ENCODE measurements at places on chromosomes 2 and 18. TPM values are rescaled to one million over a fixed set of nuclear protein-coding genes. Genes with fewer than 3 reads are reported as not detected.

PTMA gene
- total RNA-seq, result 536 TPM

POTEJ gene
- not detected for total RNA-seq

ACMSD gene
- total RNA-seq, result not detected

DPP4 gene
- total RNA-seq, result 15.5 TPM

DPP10 gene
- total RNA-seq, result not detected

LINC00305 gene
- total RNA-seq, result not detected

NGEF gene
- total RNA-seq, result 4.9 TPM

SALL3 gene
- total RNA-seq, result 7.4 TPM

HOXD11 gene
- total RNA-seq, result 19.4 TPM

UGT1A10 gene
- not detected for total RNA-seq

RUFY4 gene
- total RNA-seq, result not detected

NMUR1 gene
- not detected for total RNA-seq

MAPK4 gene
- 2.2 TPM for total RNA-seq

CDH7 gene
- not detected for total RNA-seq

CYB5A gene
- 88.6 TPM for total RNA-seq

WDCP gene
- 5.2 TPM for total RNA-seq

PTPRN gene
- total RNA-seq, result 7.6 TPM

G6PC2 gene
- total RNA-seq, result not detected

ANKRD62 gene
- 1.2 TPM for total RNA-seq

SERPINB10 gene
- total RNA-seq, result 0.98 TPM

SLC14A1 gene
- total RNA-seq, result 3.4 TPM

MAP3K19 gene
- total RNA-seq, result not detected

PPM1G gene
- 45.4 TPM for total RNA-seq

ZNF407 gene
- 15.5 TPM for total RNA-seq

WIPF1 gene
- total RNA-seq, result 20.4 TPM

PAX3 gene
- total RNA-seq, result not detected

SERPINB3 gene
- 464 TPM for total RNA-seq

AGXT gene
- total RNA-seq, result not detected

SULT1C3 gene
- not detected for total RNA-seq

ALK gene
- total RNA-seq, result 0.74 TPM

CELF4 gene
- total RNA-seq, result 2.2 TPM

ATP8B1 gene
- total RNA-seq, result 41.5 TPM

CD28 gene
- 2.7 TPM for total RNA-seq

MYO5B gene
- total RNA-seq, result 22.6 TPM

STON1 gene
- 48.1 TPM for total RNA-seq

SDC1 gene
- 184 TPM for total RNA-seq

Data from vagina (tissue), 2 donors.